Urinary bladder (tissue), 4 donors: ENCODE measurements at places on chromosomes 4 and X. TPM values are rescaled to one million over a fixed set of nuclear protein-coding genes. Genes with fewer than 3 reads are reported as not detected.

The TBL1X gene
- total RNA-seq: 19.8 TPM

The MAGEC3 gene
- total RNA-seq: not detected

The GAGE12J gene
- not detected for total RNA-seq

The SLC7A11 gene
- total RNA-seq: 1.2 TPM

The KIT gene
- 26.2 TPM for total RNA-seq

The SLC25A6 gene
- total RNA-seq: 125 TPM

The TBC1D8B gene
- total RNA-seq: 44.0 TPM

The GAGE12C gene
- not detected for total RNA-seq

The SNX25 gene
- total RNA-seq: 32.7 TPM

The GPRASP2 gene
- total RNA-seq: 44.2 TPM

The DMRTC1B gene
- not detected for total RNA-seq

The LRAT gene
- 0.58 TPM for total RNA-seq
